Astrocyte of the hippocampus (primary cell): ENCODE measurements at places on chromosomes 1 and 21.

DNA sequence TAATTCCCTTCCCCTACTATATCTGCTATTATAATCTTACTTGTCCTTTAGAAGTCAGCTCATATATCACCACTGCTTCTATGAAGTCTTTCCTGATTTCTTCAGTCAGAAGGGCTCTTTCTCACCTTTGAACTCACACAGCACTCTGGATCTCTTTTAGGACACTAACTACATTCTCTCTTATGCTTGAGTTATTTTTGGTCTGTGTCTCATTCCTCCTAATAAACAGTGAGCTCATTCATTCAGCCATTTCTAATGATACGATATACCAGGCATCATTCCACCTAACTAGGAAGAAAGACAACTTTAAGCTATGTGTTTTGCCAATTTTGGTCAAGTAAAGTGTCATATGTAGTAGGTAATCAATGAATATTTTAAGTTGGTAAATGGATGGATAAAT, 1.2 kb upstream of the STYXL2 start:
- DNase-seq: no peak

DNA sequence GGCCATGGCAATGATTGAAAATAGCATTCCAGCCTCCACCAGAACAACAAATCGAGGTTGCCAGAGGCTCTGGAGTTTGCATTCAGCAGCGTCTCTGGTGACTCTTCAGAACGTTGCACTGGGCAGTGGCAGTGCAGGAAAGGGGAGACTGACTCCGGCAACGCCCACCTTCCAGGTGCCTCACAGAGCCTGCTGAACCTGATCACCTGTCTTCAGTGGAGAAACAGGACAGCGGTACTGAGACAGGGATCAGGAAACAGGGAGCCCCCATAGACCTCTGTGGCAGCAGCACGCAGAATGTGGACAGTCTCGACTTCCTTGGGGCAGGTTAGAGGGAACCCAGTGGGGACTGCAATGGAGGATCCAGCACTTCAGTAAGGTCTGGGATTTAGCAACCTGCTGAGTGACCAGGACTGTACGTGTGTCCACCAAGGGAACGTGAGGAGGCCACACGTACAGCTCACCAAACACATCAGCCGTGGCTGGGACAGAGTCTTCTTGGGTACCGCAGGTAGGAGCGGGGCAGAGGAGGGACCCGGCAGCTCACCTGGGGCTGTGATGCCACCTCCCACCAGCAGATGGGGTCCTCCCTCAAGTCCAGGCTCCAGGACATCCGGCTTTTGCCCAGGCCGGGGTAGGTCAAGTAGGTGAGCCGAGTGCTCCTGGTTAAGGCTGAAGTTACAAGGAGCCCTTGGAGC, 128.6 kb downstream of the PRDM2 start:
- DNase-seq: no peak

GRCh38 chr1:44322367-44322766, 32.7 kb downstream of the ERI3 start:
- no peak for DNase-seq

DNA sequence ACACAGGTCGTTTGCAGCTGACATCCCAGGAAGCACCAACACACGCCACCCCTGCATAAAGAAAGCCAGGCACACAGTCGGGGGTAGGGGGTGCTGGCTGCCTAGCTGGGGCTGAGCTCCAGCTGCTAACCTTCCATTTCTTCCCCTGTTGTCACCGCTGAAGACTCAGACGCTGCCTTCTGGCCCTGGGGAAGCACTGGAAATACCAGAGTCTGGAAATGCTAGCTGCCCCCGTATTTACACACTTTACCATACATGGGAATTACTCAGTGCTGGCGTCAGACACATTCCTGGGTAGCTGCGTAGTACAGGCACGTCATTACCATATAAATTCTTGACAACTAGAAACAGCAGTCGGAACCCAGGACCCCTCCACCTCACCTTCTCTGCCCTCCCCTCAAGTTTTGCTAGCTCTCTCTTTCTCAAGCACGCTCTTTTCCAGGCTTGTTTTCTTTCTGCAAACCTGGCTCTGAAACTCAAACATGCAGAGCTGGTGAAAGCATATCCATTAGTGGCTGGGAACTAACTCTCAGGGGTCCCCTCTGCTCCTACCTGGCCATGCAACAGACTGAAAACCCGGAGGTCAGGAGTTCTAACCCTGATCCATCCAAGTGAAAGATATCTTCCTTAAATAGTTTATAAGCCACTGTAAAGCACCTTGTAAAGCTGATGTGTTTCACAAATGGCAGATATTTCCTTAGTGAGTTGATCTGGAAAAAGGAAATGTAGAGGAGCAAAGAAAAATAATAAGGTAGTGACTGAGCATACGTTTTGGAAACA, 3.3 kb downstream of the CSRP1 start:
- peak; percentile 98 for DNase-seq

DNA sequence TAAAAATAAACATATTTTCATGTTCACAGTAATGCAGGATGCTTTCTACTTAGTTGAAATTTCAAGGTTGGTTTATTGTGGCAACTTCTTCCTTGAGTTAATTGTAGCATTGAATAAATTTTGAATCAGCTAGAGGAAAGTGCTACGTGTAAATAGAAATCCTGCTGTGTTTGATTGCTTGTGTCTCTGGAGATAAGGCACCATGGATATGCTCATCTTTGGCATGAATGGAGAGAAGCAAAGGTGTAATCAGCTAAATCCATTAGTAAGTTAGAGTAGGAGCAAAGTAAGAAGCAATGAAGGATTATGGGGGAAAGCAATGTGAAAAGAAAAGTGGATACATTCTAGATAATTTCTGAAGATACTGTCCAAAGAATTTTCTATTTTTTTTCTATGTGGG, 331.1 kb downstream of the PTPRC start:
- no peak for DNase-seq

- no peak for DNase-seq
These were observed 451.7 kb downstream of the SIPA1L2 start for GRCh38 chr1:232178191-232178590.

DNA sequence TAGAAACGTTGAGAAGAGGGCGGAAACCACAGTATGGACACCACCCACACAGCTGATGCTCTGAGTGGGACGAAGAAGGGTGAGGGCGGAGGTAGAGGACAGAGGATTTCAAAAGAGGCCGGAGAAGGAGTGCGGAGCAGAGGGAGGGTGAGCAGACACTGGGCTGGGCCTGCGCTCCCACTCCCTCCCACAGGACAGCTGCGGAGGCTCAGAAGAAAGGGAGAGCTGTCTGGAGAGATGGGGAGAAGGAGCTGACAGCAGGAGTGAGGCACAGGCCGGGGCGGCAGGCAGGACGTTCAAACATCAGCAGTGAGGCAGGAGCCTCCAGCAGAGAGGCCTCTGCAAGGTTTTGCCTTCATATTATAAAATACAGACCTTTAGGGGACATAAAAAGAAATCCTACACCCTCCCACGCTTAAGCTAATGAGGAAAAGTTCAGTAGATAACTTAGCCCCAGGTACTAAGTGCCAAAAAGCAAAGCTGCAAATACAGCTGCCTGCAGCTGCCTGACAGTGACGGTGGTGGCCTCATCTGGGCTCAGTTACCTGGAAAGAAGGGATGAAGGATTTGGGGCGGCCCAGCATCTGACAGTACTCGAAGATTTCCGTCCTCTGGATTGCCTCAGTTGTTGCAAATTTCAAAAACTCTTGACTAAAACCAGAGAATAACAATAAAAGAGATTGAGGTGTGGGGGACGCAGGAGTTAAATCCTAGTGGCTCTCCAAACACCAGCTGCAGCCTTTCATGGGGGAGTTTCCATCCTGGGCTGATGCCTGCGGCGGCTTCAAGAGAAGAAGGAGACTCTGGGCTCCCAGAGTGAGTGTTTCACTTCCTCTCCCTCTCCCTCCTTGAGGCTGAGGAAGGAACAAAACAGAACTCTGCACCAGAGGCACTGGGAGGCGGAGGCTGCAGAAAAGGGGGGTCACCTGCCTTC, 25.6 kb downstream of the SEC16B start:
- no peak for DNase-seq

DNA sequence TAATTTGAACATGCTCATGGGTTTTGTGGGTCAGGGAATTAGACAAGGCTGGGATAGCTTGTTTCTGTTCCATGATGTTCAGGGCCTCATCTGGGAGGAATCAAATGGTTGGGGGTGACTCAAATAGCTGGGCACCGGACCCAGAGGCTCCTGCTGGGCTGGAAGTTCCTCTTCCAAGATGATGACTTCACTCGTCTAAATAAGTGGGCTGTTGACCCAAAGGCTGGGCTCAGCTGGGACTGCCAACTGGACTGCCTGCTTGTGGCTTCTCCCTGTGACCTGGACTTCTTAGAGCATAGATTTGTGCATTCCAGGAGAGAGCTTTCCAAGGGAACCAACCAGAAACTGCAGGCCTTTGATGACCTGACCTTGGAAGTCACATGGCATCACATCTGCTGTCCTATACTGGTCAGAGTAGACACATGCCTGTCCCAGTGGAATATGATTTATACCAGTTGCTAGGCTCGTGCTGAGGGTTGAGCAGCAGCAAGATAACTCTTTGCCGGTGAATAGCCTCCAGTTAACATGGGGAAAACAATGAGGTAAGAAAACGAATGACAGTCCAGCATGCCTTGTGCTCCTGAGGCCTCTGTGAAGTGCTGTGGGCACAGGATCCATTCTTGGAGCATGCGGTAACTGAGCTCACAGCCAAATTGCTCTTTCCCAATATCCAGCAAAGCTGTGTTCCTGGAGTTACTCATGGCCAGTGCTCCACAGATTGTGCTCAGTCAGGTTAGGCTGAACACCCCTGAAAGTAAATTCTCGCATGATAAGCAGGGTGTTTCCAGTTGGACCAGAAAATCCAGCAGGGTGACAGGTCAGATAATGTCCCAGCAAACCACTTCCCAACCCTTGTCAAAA, 272.9 kb upstream of the TMEM51 start:
- DNase-seq: peak; percentile 87

DNA sequence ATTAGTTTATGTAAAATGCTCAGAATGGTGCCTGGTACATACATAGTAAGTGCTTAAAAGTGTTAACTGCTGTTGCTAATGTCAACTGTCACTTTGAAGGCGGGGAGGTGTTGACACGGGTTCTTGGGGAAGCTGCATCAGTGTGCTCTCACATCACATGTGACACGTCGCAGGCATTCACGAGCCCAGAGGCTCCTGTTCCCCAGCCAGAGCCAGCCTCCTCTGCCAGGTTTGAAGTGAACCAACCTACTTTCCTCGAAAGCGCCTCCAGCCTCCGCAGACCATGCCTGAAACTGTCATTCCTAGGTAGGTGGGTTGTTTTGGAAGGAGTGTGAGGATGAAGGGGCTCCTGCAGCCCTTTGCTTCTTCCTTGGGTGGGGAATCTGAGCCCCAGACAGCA, 13.8 kb downstream of the GALNT2 start:
- DNase-seq: no peak

- DNase-seq: no peak
These were observed 77.4 kb downstream of the PSMG1 start for GRCh38 chr21:39105836-39106235.

DNA sequence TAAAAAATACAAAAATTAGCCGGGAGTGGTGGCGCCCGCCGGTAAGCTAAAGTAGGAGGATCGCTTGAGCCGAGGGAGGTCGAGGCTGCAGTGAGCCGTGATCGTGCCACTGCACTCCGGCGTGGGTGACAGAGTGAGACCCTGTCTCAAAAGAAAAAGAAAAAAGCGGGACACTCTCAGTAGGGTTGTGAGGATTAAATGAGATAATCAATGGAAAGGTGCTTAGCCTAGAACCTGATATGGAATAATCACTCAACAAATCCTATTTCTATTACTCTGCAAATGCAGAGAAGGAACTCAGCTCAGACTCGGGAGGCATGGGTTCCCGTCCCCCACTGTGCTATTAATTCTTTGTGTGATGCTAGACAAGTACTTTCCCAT, 529 bp upstream of the LUZP1 start:
- DNase-seq: no peak

DNA sequence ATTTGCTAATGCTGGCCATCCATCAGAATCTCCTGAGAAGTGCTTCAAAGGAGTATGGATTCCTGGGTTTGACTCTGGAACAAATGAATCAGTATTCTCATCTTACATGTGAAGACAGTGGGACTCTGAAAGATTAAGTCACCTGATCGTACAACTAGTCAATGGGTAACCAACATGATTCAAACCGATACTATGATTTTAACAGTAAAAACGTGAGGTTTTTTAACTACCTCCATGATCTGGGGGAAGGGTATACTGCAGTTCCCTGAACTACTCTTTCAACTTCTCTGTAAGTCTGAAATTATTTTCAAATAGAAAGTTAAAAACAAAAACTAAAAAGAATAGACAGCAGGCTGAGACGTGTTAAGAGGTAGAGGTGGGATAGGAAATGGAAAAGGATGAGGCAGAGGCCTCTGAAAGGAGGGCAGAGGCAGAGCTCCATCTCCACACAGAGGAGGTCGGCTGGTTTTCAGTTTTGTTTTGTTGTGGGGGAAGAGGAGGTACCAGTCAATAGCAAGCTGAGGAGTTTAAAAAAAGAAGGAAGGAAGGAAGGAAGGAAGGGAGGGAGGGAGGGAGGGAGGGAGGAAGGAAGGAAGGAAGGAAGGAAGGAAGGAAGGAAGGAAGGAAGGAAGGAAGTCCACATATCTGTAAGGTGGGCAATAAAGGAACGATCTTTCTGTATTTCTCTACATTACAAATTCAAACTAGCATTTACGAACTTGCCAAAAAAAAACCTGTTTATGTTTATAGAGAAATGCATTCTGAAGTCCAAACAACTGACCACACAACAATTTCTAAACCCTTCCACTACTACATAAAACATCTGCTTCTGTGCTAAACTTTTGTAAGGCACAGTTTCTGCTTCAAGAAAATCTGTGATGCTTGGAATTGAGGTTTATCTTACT, 213.1 kb downstream of the RERE start:
- DNase-seq: no peak

DNA sequence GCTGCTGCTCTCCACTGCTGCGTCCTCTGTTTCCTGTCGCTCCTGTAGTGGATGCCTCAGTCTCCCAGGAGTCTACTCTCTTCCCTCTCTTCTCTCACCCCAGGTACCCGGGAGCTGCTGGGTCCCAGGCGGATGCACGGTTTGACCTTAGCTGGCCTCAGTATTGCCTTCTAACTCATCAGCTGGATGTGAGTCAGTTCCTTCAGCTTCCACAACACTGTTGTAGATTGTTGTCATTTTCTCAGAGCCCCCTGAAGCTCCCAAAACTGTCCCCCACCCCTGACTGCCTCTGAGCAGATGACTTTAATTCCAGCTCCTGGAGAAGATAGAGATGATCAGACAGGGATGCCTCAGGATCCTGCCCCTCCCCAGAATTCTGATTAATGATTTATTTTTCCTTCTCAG, 7.2 kb downstream of the CNIH3 start:
- DNase-seq: peak; percentile 57

DNA sequence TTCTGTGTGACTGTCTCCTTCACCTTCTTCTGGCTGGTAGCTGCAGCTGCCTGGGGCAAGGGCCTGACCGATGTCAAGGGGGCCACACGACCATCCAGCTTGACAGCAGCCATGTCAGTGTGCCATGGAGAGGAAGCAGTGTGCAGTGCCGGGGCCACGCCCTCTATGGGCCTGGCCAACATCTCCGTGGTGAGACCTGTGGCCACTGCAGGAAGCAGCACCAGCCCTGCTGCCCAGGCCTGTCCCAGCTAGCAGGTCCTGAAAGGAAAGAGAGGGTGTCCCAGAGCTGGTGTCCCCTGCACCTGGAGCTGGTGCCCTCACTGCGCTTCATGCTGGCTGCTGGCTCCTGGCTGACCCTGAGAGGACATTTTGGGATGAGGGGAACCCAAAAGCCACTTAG, 5.9 kb upstream of the ATXN7L2 start:
- DNase-seq: no peak
